NCI-H446 (cell line): ENCODE measurements at places on chromosomes 13 and 19.

DNA sequence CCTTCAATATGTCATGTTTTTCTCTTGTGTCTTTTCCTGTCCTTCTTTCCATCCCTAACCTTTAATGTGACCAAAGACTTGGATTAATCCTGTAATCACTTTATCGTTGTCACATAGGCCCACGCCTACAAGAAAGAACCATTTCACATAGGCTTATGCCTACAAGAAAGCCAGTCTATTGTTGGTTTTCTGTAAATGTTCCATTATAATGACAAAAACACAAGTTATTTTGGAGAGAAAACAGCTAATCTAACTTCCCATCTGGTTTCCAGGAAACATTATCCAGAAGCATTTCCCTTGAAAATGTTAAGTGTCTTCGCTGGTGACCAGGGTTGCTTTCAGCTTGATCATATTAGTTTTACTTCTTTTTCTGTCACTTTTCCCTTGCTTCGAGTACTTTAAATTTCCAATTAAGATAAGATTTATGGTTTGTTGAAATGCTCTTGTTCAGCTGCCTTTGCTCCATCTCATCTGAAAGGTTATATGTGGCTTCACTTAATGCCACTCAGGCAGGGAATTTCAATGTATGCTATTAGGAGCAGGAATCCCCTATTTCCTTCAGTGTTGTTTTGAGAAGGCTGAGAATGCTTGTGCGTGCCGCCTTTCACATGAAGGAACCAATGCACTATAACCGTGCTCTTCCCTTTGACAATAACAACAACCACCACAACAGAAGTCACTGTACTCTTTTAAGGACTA lies 708.2 kb downstream of the EFNB2 start:
- no peak for DNase-seq

DNA sequence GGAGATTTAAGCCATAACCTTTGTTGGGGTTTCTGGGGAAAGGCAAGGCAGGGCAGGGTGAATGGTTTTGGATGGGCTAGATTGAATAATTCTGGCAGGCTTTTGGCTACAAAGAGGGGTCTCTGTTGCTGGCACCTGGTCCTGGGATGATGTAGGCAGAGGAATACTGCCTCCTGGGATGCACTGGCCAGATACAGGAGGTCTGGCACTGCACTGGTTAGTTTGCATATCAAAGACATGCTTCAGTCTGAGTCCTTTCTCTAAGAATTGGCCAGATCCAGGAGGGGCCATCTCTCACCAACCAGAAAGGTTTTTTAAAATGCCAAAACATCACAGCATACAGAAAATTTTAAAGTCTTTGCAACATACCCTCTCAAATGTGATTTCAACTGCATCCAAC lies 8.0 kb upstream of the MEDAG start:
- no peak for DNase-seq

DNA sequence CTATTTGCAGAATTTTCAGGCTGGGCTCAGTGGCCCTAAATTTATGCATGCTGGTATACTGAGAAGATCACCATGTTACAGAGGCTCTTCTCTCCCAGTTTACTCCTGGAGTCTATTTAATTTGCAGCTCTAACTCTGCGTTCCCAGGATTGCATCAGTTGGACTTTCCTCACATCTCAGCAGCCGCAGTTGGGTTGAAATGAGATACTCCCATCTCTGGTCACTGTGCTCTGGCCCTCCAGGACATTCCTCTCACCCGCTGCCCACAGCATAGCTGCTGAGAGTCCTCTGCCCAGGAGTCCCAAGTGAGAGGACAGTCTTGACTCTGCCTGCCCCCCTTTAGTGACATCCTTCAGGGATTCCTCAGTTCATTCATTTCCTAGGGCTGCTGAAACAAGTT lies 150.9 kb downstream of the LACC1 start:
- DNase-seq, result no peak

DNA sequence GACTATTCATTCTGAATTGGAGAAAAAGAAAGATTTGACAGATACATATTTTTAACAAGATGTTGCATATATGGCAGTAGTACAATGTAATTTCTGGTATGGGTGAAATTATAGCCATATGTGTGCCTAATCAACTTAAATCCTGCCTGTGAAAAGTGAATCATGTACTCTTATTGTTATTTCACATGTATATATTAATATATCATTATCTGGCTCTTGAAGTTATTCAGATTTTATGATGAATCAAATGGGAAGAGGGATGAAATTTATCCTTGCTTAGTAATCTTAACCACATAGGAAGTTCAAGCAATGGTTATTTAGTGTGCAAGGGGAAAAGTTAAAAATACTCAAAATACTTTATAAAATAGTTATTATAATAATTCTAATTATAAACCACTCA lies 80.5 kb downstream of the GPC6 start:
- no peak for DNase-seq

DNA sequence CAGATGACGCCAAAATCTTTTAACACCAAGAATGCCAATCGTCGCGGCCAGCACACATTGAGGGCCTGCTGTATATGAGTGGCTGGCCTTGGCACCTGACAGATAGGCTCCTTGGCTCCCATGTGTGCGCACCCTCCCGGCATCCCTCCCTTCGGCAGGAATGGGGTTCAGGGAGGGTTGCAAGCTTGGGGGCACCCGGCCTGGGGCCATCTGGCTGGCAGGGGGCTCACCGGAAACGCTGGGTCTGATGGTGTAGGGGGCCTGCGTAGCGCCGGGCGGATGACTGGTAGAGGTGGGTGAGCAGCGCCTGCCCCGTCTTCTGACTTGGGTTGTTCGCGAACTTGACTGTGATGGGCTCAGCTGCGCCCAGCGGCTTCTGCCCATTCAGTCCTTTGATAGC lies 22.4 kb downstream of the PRKCSH start:
- no peak for DNase-seq

DNA sequence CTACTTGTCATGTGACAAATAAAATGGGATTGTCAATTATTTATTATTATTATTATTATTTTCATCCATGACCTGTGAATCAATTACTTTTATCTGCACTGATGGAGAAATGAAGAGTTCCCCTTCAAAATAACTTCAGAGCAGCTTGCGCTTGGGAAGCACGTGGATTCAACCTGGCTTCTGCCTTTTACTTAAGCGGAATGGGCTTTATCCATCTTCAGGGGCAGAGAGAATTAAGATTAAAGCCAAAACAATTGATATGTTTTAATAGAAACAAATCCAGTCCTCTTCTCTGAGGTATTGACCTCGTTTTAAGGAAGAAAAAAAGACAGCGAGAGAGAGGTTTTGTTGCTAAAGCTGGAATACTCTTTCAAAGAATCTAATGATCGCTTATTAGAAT lies 876 bp downstream of the SACS start:
- DNase-seq, result no peak

DNA sequence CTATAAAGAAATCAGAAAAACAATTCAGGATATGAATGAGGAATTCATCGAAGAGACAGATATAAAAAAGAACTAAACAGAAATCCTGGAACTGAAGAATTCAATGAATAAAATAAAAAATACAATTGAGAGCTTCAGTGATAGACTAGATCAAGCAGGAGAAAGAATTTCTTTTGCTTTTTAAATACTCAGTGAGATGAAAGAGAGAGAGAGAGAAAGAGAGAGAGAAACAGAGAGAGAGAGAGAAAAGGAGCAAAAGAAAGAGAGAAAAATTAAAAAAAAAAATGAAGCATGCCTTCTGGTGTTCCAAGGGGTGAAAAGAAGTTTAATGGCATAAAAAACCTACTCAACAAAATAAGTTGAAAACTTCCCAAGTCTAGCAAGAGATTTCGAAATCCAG lies 22.0 kb upstream of the SLC7A9 start:
- no peak for DNase-seq

DNA sequence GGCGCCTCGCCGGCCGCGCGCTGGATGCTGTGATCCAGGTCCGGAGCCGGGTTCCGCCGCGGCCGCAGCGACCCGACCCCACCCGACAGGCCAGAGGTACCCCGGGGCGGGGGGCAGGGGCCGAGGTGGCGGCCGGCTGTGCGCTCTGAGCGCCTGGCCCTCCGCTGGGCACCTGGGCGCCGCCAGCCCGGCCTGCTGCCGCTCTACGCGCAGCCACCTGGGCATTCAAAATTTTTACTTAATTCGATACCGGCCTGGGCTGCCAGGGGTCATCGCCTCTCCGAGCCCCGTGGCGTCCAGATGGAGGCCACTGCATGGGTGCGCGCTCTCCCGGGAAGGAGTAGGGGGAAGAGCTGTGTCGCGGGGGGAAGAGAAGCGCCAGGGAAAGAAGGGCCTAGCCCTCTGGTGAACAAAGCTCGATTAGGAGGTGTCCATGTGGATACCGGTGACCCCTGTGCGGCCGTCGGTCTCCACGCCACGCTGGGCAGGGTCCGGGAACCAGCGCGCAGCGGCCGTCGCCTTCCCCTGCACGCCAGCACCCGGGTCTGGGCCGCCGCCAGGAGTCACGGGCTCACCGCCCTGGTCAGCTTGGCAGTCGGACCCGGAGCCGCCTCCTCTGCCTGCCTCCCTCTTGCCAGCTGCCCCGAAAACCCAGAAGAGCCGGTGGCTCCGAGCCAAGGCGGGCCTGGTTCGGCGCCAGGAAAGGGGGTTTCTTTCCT lies 666 bp downstream of the BIVM start:
- DNase-seq, result no peak

DNA sequence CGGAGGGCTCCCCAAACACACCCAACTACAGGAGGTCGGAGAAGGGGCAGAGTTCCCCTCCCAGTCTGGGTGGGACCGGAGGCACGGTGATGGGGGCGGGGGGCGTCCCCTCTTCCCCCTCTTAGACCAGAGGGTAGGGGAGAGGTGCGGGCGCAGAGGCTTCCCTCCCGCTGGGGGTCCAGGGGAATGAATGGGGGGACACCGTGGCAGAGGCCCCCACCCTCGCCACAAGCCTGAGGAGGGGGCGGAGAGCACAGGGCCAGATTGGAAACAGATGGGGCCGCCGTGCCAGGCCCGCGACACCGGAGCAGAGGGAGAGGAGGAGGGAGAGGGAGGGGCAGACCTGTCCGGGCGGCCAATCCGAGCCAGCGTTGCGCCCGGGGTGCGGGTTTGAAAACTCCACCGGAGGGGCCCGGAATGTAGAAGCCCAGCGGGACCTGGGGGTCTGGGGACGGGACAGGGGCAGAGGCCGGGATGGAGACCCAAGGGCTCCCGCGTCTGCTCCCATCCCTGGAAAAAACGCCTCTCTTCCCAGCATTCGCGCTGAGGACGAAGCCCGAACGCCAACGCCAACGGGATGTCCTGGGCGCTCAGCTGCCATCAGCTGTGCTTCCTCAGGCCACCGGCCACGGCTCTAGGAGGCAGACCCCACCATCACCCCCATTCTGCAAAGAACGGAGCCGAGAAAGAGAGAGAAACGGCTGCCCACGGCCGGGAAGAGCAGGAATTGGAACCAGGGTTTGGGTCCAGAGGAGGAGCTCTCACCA lies 46.8 kb downstream of the PTPRS start:
- no peak for DNase-seq

DNA sequence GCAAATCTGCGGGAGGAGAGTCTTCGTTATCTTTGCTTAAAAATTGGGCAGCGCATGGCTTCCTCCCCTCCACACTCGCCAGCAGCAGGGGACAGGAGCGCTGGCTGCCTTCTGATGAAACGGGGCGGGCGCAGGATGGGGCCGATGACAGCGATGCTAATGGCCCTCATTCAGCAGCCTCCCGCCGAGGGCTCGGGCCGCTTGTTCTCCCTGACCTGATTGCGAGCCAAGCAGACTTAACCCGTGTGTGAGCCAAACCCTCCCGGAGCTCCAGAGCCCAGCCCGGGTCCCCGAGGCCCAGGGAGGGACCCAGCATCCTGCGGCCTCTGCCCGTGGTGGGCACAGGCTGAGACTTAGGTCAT lies 90.3 kb downstream of the KDM4B start:
- DNase-seq, result peak; percentile 59

DNA sequence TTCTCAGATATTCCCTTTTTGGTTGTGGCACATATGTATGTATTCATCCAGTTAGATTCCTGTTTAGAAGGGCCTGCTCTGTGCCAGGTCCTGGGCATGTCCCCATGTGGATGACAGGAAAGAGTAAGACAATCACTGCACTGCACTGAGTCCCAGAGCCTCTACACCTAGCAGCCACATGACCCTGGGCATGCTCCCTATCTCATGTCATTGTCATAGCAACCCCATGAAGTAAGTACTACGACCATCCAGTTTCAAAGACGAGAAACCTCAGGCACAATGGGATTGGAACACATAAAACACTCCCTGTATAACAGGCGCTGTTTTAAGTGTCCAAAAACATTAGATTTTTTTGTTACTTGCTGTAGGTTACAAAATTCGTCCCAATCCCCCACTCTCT lies 594.4 kb downstream of the UQCRFS1 start:
- no peak for DNase-seq

DNA sequence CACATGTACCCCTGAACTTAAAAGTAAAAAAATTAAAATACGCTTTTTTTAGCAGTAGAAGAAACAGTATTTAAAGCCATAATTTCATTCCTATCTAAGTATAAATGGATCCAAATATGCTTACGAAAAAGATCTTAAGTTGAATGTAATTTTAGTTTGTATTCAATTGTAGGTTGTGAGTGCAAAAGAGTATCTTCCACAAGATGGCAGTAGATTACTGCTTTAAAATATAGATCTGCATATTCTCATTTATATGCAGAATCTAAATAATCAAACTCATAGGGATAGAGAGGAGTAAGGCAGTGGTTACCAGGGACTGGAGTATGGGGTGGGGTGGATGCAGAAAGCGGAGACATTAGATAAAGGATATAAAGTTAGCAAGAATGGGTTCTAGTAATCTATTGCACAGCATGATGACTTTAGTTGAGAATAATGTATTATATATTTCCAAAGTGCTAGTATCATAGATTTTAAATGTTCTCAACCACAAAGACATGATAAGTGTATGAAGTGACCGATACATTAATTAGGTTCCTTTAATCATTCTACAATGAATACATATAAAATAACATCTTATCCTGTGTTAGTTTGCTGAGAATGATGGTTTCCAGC lies 14.2 kb downstream of the OR7A17 start:
- DNase-seq, result no peak

DNA sequence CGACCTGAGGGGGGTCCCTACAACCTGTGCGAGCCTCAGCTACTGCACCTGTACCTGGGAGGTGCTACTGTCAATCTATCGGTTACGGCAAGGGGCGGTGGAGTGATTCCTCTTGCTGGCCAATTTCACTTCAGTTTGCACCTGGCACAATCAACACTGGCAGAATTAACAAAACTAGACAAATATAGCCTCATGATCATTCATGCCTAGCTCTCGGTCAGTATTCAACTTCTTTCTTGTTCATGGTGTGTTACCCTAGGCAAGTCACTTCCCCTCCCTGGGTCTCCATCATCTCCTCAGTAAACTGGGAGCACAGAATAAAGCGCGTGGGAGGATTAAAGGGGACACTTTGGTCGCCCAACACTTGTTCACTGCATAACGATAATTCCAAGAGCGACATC lies 618 bp downstream of the HAUS8 start:
- no peak for DNase-seq

- no peak for DNase-seq
Measured at GRCh38 chr13:20043207-20043925, 84.8 kb downstream of the ZMYM2 start.

GRCh38 chr13:89372193-89372592 lies 1701.0 kb downstream of the SLITRK5 start:
- no peak for DNase-seq
